Islet precursor cell (in vitro differentiated cells): ENCODE measurements at places on chromosomes 2 and 18.

GRCh38 chr2:53859206-53860181 is at the start of gene GPR75:
GPR75 (minus strand) TSS chr2:53859967; CDS start chr2:53854756, 5,211 bp downstream.
- DNase-seq, result peak; percentile 57

DNA sequence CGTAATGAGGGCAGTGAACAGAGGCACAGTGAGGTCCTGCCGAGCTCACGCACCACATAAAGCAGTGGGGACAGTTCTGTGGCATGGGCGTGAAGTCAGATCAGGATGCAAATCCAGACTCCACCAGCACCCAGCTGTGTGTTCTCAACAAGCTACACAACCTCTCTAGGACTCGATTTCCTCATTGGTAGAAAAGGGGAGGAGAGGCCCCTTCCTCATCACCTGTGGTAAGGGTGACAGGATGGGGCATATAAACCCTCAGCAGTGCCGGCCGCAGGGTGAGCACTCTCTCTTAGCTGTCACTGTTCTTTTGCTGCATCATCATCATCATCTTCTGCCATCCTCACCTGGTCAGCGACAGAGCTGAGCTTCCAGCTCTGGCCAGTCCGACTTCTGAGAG is 54.8 kb downstream of the C2orf76 start:
- DNase-seq, result no peak

DNA sequence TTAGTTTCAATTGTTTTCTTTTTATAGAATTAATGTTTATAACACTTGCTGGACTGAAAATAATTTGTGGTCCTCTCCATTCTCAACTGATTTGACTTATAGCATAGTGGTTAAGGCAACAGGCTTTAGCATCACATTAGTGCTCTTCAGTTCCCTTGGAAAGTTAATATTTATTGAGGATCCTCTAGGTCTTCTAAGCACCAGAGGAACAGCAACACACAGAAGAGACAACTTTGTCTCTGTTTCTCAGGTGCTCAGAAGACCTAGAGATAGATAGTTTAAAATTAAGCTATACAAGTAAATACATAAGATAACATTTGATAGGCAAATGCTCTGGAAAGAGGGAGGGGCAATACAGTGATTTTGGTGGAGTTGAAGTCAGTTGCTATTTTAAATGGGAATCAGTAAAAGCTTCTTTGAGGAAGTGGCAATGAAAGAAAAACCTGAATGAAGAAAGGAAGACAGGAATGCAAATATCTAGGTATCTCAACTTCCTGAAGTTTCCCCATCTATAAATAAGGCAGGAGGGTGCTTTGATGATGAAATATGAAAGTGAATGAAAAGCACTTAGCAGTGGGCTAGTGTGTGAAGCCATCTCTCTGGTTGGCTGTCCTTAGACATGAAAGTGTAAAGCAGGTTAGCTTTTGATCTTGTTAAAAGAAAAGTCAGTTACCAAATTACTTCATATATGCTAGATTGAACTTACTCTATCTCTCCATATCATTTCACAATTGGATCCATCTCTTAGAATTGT is 7.9 kb downstream of the NEUROD1 start:
- no peak for DNase-seq

DNA sequence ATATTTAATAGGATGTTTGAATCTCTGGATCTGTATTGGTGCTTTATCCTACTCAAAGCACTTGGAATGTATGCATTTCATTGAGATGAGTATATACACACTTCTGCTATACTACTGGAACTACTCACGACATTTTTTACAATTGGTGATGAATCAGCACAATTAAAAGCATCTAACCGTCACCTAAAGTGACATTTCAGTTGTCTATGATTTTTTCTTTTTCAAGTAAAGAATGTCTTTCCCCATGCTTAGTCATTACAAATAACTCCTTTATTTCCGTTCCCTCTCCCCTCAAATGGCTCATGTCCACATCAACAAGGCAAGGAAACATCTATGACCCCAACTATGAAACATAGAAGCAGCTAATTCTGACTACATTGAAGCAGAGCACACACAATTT is 77.3 kb downstream of the CLIP4 start:
- no peak for DNase-seq

DNA sequence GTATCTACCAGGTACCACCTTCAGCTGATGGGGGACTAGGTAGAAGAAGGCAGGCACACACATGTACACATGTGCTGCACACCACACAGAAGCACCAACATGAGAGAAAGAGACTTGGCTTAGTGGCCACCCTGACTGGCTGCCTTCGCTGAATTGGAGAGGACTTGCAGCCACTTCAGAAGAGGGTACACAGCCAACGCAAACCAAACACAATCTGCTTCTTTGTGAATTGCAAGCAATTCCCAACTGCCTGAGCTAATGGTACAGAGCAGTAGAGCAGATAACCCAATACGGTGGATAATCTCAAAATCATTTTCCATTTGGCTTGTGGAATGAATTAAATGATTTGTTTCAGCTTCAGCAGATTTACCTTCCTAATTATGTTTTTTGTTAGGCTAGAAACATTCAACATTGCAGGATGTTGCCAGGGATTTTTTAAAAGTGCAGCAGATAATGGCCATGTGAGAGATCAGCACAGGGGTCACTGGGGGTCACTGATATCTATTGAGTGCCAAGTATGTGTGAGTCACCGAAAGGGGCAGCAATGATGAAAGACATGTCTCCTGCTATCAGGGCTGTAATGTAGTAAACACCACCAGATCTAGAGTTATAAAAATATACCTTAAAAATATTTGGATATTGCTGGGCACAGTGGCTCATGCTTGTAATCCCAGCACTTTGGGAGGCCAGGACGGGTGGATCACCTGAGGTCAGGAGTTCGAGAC is 652.6 kb downstream of the BCL11A start:
- DNase-seq, result no peak

DNA sequence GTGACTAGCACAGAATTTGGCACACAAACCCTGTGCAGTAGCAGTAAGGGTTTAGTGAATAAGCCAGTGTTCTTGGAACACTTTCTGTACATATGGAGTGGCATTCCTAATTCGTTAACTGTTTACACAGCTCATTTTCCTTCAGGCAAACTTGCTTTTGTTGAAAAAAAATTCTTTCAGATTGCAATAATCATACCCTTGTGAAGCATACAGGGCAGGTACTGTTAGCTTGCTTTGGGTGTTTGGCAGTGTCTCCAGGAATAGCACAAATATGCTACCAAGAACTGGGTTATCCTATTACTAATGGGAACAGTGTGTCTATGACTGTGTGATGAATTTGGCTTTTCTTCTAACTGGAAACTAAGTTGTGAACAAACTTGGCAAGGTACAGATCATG is 33.4 kb downstream of the UGP2 start:
- DNase-seq, result no peak

- no peak for DNase-seq
These were observed 24.2 kb downstream of the COLEC12 start for GRCh38 chr18:476251-476664.

DNA sequence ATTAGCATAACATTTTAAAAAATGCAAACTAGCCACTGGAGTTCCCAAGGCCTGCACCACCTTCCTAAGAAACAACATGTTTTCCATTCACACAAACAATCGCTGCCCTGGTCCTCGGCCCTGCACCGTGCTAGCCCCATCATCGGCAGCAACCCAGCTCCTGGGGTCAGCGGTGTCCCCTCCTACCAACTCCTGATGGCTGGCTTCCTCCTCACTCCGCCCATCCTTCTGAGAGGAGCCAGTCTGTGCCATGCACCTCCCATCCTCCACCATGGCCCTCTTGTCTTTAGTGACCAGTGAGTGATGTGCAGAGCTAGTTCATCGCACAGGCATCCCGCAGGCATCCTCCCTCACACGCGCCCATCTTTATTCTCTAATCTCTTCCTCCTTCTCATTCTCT is 81.9 kb downstream of the LONRF2 start:
- peak; percentile 26 for DNase-seq

- DNase-seq, result peak; percentile 84
These were observed 150.4 kb downstream of the ZFP36L2 start for GRCh38 chr2:43075811-43076585.

DNA sequence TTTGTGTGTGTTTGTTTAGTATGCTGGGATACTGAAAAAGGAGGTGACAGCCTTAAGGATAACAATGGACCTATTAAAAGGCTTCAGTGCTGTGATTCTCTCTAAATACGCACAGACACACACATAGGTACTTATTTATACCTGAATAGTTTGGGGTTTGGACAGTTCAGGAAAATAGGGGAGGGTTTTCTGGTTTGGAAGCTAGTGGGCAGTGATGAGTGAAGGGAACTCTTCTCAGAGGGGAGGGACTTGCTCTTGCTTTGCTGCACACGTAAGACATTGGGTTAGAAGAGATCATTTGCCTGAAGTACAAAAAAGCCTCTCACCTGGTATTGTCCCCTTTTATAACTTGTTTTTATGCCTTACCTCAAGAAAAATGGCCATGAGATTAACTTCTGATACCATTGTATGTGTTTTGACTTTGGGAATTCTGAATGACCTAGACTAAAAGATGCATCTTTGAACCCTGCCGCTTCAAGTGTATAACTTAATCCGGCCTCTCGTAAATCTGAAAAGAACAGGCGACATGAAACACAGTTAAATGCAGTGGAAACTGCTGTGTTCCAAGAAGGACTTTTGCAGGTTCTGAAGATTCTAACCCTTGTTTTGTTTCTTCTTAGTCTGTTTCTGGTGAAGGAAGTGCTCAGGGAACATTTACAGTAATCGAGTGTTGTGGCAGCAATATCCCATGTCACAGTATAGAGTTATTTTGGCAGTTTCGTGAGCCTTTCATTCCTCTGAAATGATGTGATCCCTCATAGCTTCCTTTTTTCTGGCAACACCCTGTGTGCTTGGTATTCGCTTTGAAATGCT is 2.5 kb downstream of the CRIM1 start:
- DNase-seq, result peak; percentile 63

DNA sequence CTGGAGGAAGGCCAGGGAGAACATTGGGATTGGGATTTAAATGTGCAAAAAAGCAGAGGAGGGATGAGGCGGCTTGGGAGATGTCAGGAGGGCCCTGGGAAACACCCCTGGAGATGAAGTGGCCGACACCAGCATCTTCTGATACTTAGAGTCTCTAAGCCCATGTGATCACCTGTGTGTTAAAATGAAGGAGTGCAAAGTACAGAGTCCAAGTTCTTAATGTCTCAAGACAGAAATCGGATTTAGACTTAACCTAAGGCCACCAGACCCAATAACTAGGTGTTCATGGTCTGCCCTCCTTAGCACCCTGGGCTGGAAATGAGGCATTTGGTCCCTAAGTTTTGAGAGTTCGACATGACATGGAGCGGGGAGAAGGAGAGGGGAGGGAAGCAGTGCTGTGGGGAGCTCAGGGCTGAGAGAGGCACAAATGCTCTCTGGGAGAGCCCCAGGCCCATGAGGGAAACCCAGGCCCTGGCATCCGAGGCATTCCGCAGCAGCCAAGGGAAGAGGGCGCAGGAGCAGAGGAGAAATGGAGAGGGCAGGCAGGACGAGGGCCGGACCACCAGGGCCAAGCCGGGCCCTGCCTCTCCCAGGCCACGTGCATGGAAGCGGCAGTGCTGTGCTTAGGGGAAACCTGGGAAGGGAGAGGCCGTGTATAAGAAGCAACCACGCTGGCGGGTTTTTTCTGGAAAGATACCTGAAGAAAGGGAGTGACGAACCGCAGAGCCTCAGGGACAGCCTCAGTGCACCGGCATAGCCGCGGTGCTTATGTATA is 63.3 kb downstream of the SFXN5 start:
- peak; percentile 38 for DNase-seq

- DNase-seq, result no peak
These were observed 582 bp downstream of the RIOK3 start for GRCh38 chr18:23453680-23454058.

DNA sequence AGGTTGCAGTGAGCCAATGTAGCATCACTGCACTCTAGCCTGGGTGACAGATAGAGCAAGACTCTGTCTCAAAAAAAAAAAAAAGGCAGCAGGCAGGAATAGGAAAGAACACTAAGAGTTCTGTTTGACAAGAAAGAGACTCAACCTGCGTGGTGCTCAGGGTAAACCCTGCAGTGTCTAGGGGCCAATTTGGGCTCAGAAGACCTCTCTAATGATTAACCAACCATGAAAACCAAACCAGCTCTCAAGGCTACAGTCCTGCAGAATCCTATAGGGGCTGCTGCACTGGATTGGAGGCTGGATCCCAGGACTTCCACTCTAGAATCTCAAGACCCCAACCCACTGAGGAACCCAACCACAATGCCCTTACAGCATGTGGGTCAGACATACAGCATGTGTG is 2.4 kb downstream of the TRABD2A start:
- DNase-seq, result no peak

DNA sequence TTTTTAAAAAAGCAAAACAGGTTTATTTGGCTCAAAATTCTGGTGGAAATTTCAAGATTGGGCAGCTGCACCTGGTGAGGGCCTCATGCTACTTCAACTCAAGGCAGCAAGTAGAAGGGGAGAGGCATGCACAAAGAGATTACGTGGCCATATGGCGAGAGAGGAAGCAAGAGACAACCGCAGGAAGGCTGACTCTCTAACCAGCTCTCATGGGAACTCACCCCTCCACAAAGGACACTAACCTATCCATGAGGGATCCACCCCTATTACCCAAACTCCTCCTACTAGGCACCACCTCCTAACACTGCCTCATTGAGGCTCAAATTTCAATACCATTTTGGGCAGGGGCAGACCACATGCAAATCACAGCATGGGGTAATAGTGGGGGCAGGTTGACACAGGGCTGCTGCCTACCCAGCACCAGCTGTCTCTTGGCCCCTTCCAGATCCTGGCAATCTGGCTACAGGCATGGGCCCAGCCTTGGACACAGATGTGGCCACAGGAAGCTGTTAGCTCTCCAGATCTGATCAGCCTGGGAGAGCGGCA is 2.0 kb upstream of the CAPN10 start:
- peak; percentile 66 for DNase-seq

DNA sequence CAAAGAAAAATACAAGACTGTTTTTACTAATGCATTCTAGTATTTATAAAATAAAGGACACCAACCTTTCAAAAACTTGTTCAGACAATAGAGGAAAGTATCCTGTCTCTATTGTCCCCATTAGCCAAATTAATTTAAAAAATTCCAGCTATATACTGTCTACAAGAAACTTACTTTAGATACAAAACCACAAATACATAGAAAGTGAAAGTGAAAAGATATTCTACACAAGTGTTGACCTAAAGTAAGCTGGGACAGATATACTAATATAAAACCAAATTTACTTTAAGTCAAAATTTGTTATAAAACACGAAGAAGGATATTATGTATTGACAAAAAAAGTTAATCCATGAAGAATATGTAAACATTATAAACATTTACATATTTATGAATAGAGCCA is 893.3 kb upstream of the TMEFF2 start:
- no peak for DNase-seq

DNA sequence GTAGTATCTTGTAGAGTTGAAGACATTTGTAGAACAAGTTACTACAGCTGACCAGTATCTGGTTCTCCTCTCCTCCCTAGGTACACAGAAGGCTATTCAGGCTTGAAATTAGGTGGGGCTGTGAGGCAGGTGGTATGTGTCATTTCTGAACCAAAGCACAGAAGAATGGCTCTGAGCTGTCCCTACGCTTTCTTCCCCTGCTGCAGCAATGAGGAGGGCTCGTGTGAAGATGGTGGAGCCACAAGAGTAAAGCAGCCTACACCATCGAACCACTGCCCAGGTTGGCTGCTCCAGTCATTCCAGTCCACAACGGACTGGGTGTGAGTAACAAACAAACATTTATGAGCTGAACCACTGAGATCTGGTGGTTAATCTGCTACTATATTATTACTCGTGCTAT is 148.9 kb downstream of the DTNB start:
- DNase-seq, result no peak
